Activated CD4-positive, CD25-positive, alpha-beta regulatory T cell treated with anti-CD3 and anti-CD28 coated beads, Interleukin-2, amount 50 U/mL, for 16 hours (primary cell): ENCODE measurements at places on chromosomes 6 and 20.

DNA sequence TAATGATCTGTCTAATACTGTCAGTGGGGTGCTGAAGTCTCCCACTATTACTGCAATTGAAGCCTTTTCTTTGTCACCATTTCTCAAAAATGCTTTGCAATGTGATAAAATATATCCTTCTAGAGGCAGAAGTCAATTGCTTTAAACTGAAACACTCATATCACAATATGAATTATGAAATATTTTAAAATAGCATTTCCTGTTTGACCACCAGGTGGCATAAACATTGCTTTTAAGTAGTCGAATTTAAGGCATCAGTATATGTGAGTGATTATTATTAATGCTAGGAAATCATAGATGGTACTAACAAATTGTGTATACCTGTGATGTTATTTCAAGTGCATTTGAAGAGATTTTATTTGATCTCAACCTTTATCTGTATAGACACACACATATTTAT is 87.5 kb downstream of the MEI4 start:
- DNase-seq = no peak

DNA sequence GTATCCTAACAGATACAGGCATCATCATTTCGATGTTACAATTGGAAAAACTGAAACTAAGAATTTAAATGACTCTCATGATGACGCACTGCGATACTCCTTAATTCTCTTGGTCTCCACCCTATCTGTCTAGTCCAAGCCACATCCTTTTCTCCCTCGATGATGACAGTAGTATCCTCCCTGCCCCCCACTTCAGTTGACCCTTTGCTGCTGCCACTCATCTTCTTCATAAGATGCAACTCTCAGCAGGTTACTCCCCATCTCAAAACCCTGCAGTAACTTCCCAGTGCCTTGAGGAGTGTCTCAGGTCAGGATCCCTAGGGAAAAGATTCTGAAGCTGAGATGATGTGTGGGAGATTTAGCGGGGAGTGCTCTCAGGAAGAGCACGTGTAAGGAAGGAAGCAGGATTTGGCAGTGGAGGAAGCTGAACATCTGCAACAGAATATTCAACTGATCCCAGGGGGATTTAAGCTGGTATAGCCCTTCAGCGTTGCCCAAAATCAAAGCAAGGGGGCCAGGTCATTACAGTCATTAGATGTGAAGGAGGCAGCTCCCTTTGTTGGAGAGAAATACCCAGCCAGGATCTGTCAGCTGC is 16.1 kb downstream of the JPH2 start:
- DNase-seq = no peak

GRCh38 chr6:12065321-12066140 is 53.4 kb downstream of the HIVEP1 start:
- no peak for DNase-seq

- no peak for DNase-seq
Measured at GRCh38 chr20:3996399-3996798, 19.0 kb downstream of the RNF24 start.

DNA sequence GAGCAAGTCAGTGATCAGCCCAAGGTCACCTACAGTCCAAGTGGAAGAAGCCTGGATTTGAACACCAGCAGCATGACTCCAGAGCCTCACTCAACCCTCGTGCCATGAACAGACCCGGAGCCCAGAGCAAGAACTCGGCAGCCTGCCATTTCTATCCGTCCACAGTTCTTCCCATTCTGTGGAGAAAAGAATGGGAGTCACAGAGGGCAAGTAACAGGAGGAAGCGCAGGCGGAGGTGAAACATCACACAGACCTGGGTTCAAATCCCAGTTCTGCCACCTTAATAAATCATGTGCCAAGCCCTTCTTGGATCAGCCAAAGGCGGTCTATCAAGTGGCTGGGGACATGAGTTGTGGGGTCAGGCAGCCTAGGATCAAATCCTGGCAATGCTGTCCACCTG is 4.3 kb downstream of the PREX1 start:
- no peak for DNase-seq

GRCh38 chr20:57834306-57835073 is 124.7 kb upstream of the PMEPA1 start:
- DNase-seq = no peak

GRCh38 chr6:88933521-88933920 is 29.9 kb downstream of the RNGTT start:
- no peak for DNase-seq

DNA sequence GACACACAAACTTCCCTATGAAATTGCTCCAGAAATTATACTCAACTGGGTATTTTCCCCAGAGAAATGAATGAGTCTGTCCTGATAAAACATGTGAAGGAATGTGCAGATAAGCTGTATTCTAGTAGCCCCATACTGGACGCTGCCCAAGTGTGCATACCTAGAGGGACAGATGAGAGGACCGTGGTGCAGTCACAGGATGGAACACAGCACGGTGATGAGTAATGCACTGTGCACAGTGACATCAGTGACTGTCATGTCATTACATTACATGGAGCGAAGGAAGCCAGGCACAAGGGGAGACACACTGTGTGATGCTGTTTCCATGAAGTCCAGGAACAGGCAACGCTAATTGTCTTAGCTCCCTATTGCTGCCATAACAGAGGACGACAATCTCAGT is 155.5 kb downstream of the CDH4 start:
- no peak for DNase-seq

DNA sequence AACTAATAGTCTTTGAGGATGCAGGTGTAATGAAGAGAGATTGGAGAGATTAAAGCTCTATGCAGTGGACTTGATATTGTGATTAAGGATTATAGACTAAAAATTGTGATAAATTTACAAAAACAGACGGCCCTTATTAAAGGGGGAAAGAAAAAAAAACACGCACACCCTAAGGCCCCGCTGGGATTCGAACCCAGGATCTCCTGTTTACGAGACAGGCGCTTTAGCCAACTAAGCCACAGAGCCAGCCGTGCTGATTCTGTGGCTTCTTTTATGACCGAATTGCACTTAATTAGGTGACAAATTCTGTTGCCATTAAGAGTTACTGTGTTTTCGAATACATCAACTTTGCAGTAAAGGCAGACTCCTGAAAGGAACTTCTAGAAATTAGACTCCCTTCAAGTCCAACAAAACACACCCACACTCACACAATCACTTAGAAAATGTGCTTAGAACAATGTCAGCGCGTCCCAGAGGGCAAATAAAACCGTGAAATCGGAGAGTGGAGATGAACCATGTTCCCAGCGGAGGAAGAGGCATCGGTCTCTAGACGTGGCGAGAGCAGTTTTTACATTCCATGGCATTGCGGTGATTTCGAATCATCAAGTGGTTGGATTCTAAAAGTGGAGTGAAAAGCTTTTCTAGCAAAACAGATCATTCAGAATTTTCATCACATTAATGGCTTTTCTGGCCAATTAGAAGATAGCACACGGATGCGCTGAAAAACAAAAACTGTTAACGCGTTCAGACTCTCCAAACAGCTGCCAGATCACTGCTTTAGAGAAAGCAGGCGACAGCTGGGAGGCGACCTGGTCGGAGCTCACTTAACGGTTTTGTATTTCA is 122.6 kb downstream of the GPX5 start:
- no peak for DNase-seq

DNA sequence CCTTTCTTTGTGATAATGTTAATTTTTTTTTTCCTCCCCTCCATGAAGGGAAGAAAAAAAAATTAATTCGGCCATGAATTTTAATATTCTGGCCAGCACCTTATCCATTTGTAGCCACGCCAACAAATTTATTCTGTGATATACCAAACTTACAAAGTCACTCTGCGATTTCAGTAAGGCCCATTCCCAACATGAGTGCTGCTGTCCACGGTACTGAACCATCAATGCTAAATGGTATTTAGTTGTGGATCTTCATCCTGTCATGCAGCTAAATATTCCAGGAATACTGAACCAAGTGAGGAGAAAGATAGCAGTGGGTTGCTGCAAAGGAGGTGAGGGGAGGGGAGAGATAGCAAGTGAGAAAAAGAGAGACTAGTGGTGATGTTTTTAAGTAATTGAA is 19.5 kb upstream of the RSPH4A start:
- DNase-seq = no peak

DNA sequence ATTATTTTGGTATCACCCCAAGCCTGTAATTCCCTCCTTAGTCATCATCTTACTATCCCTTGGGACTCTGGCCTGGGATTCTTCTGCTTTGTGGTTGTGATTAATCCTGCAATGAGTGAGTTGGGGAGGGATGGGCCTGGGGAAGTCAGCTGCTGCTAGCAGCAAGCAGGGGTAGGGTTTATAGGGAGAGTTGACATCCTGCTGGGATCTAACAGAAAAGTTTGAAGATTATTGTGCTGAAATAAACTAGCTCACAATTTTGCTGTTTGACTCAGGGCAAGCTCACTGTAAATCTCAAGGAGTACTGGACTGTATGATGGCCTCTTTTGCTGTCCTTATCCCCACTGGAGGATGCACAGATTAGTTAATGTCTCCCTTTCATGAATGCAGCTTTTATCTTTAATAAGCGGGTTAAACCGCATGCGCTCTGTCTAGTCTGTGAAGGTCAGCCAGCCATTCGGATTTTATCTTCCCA is 83.4 kb downstream of the JARID2 start:
- DNase-seq = no peak

GRCh38 chr20:768426-768978 is at the start of gene SLC52A3:
SLC52A3 (minus strand) TSS chr20:768500; CDS start chr20:765774, 2,726 bp downstream.
- no peak for DNase-seq

DNA sequence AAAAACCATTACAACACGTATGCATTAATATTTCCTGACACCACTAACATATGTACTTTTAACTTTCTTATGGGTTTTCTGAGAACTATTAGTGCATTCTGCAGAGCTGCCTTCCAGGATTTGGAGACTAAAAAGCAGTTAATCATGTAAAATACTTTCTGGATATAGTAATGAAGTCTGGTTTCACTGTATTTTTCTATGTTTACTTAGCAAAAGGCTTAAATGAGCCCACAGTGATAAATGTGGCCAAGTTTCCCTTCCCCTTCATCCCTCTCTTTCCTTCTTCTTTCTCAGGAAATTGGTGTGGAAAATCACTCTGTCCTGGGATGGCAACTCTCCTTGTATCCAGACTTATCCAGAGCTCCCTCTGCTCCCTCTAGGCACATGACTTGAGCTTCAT is 29.7 kb upstream of the ENPP1 start:
- no peak for DNase-seq

DNA sequence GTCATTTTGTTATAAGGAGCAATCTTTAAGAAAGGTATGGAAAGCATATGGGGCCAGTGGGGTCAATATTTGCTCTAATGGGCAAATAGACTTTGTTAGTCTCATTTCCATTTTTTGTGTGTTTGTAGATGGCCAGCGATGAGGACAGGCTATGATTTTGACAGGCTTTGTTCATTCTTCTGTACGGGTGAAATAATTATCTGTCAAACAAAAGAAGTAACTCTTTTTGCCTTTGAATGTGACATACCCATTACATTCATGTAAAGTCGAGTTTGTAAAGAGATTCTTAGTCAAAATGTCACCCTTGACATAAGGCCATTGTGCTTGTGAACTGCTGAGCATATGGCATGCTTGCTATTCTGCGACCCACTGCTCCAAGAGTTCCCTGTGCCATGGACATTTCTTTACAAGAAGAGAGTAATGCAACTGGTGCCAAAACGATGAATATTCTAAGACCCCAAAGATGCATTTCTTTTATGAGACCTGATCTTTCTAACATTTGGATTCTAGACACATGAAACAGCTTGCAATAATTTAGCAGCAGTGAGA is 38.2 kb upstream of the JAG1 start:
- no peak for DNase-seq

DNA sequence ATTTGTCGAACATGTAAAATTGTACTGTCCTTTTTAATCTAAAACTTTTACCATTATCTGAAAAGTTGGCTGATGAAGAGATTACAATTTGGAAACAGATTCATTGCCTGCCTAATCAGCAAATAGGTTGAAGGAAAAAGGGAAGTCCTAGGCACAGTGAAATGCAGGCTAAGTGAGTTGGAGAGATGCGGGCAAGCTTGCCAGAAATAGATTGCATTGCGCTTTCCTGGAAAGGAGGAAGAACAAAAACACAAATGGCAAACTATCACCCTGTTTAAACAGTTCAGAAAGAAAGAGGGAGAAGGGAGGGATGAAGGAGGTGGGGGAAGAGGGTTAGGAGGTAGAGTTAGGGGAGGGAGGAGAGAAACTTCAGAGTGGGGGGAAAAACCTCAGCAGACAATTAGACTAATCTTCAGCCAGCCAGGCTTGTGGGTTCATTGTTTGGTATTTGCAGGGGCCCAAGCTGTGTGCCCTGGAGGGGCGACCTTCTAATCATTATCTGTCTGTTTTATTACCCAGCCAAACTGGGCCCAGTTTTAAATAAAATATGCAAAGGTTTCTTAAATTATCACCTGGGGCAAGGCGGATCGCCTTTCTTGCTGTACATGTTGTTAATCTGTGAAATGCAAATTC is 465.2 kb downstream of the TFAP2B start:
- no peak for DNase-seq

GRCh38 chr6:136158971-136159370 is 91.1 kb downstream of the MTFR2 start:
- DNase-seq = no peak

GRCh38 chr6:1247056-1247455 is 64.8 kb upstream of the FOXQ1 start:
- DNase-seq = no peak

- no peak for DNase-seq
Measured at GRCh38 chr6:43763812-43764522, 6.0 kb upstream of the VEGFA start.

DNA sequence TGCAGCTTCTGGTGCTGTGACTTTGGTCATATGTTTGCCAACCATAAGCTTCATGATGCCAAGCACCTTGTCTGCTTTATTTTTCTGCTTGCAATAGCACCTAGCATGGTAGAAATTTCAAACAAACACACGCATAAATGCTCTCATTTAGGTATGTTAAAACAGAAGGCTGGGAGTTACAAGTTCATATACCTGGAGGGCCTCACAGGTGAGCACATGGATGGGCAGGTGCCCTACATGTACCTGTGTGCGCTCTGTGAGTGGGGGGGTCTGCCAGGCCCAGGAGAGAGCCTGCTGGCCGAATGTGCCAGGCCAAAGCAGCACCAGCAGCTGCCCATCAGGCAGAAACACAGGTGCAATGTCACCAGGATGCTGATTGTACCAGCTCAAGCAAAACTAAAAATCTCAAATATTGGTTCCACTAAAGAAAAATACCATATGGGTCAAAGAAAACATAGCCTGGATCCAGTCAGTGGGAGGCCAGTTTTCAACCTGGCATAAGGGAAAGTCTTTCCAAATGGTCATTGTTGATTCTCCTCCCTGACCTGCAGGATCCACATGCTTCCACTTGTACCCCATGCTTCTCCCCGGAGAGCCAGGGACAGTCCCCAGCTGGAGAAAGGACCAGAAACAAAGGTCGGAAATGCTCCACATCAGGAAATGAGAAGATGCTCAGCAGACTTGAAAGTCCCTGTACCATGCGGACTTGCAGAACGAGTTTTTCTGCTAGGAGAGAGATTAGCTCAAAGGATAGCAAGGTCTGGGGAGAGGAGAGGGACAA is 7.2 kb upstream of the PFDN4 start:
- no peak for DNase-seq

GRCh38 chr6:107656401-107656800 is 166.5 kb downstream of the SOBP start:
- DNase-seq = no peak

DNA sequence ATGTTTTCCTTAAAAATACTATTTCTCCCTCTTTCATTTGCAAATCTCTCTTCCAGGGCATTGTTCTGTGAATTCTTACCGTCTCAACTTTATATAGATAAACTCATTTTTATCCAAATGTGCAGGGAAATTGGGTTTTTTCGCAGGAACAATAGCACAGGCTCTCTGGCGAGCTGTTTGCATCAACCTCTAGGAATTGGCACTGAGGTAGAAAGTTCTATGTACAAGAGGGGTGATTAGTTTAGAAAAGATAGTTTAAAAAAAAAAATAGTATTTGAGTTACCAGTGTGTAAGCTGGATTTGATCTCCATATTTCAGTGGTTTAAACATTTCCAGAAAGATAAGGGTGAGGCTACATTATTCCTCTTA is 129.7 kb upstream of the BTN3A2 start:
- no peak for DNase-seq
